ENCODE measurements at places on chromosomes 12 and 14.

DNA sequence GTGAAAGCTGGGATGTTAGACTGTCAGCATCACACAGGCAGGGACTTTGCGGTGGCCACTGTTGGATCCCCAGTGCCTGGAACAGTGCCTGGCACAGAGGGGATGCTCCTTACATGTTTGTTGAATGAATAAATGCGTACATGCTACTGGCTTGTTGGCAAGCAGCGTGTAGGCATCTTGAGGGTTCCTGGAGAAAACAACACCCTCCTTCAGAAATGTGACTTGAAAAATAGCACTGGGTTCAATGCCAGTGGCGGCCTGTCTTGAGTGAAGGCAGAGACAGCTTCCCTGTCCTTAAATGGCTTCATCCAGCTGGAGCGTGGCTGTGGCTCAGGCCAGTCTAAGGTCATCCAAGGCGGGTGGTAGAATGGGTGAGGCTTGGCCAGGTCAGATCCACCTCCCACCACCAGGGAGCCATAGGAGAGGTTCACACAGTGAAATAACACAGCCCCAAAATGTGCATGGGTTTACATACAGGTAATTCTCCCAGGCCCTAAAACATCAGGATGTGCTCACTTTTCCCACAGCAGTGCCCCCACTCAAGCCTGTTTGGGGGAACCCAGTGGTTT, 171.4 kb downstream of the PHETA1 start:
- H3K36me3 ChIP-seq: no peaks in the 10 kb centered on the region
- no peak overlapping the region for H3K27ac ChIP-seq
- H3K4me3 ChIP-seq: no peak overlapping the region

GRCh38 chr14:88181072-88181471, 142.0 kb downstream of the KCNK10 start:
- H3K36me3 ChIP-seq: no peaks in the 10 kb centered on the region
- DNase-seq: no peak
- no peak overlapping the region for H3K27ac ChIP-seq
- no peaks in the 10 kb centered on the region for H3K4me1 ChIP-seq
- no peaks in the 10 kb centered on the region for H3K27me3 ChIP-seq

DNA sequence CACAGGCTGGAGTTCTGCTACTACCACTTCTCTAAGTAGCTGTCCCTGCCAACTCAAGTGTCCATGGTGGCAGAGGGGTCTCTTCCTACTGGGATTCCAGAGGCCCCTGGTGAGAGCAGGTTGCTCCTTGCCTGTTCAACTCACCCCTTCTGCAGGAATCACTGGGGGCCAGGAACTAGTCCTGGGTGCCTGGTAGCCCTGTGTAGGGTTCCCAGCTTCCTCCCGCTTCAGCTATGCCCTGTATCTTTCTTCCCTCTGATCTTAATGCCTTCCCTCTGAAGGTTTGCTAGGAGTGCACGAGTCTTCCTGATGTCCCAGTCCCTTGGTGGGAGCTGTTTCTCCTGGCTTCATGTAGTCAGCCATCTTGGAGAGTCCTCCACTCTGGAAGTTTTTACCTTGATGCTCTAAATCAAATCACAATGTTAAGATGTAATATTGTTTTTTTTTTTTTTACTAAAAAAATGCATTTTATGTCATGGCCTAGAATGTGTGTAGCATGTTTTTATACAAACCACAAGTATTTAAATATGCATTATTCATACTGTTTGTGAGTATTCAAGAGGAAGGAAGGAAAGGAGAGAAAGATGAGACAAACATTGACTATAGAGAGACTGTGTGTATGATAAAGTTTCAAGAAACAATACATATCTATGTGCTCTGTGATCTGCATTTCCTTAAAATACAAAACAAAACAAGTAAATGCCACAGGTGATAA, 54.7 kb downstream of the FRS2 start:
- no peak for DNase-seq
- H3K27ac ChIP-seq: no peak overlapping the region
- no peaks in the 10 kb centered on the region for H3K27me3 ChIP-seq
- H3K36me3 ChIP-seq: no peaks in the 10 kb centered on the region

GRCh38 chr14:105844810-105845724, 318.7 kb downstream of the TMEM121 start:
- H3K27ac ChIP-seq: no peak overlapping the region
- no peaks in the 10 kb centered on the region for H3K36me3 ChIP-seq
- H3K4me1 ChIP-seq: no peaks in the 10 kb centered on the region
- H3K4me3 ChIP-seq: no peak overlapping the region

DNA sequence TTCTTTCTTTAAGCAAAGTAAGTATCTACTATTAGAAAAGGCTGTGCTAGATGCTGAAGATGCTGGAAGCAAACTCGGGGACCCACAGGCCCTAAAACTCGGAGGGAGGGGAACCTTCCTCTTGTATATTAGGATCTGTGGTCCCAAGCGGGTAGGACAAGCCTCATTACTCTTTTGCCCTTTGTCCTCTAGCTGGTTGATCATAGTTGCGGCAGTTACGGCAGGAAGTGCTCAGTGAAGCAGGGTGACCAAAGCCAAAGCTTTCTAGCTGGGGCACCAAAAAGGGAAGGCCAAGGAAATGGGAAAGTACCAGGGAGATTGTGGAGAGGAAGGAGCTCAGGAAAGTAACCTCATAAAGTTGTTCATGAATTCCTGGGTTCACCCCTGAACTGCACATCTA, 76.3 kb downstream of the SCFD1 start:
- peaks cover 81% of the 10 kb centered on the region for H3K36me3 ChIP-seq
- no peaks in the 10 kb centered on the region for H3K27me3 ChIP-seq
- H3K4me3 ChIP-seq: no peak overlapping the region
- no peaks in the 10 kb centered on the region for H3K4me1 ChIP-seq
- no peak overlapping the region for H3K27ac ChIP-seq
- DNase-seq: no peak

DNA sequence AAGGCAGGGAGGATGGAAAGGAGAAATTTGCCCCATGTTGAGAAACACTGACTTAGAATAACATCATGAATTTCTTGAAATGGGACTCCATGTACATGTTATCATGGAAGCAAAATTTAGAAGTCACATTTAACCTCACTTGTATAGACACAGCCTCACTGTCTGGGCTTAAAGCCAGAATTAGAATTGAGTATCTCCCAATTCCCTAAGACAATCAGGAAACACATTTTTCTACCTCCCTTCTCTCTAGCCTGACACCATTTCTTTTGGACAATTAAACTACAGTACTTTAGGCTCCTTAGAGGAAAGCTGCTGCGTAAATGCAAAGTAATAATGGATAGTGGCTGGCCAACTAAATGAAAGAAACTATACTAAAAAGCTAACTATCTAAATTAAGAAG, 795.5 kb downstream of the C12orf50 start:
- H3K36me3 ChIP-seq: no peaks in the 10 kb centered on the region
- no peak overlapping the region for H3K27ac ChIP-seq
- no peaks in the 10 kb centered on the region for H3K4me1 ChIP-seq

DNA sequence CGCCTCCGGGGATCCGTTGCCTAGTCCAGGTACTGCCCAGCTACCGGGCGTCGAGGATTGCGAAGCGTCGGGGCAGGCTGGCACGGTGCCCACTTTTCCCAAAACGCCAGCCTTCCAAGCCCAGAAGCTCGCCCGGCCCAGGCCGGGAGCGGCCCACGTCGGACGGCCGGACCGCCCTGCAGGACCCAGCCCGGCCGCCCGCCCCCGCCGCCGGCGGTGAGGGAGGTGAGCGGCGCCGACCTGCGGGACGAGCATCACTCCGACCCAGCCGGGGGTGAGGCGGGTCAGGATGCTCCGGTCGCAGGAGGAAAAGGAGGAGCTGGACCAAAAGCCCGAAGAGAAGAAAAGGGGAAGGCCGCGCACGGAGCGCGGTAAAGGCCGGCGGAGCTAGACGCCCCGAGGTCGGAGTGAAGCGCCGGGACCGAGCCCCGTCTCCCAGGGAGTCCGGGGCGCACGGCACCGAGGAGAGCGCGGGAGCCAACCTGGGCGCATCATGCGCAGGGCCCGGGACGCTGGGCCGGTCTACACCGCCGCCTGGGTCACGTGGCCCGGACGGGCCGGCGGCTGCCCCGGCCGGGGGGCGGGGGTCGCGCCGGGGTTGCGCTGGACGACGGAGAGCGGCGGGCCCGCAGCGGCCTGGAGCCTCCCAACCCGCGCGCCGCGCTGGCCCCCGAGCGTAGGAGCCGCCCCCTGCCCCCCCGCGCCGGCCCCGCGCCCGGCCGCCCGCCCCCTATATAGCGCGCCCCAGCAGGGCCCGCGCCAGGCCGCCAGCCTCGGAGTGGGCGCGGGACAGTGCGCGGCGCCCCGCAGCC, at the start of gene AQP5:
Gene AQP5, plus strand, starts transcription at position 762 of the 812 bp plus-strand sequence. CDS start 146 bp downstream, outside the sequence.
- no peak for DNase-seq
- H3K36me3 ChIP-seq: no peaks in the 10 kb centered on the region
- H3K27ac ChIP-seq: no peak within 1 kb of the TSS

GRCh38 chr12:99732131-99732530, 84.6 kb downstream of the GARIN6 start:
- H3K4me3 ChIP-seq: no peak overlapping the region
- DNase-seq: no peak
- no peaks in the 10 kb centered on the region for H3K36me3 ChIP-seq
- H3K27me3 ChIP-seq: no peaks in the 10 kb centered on the region

DNA sequence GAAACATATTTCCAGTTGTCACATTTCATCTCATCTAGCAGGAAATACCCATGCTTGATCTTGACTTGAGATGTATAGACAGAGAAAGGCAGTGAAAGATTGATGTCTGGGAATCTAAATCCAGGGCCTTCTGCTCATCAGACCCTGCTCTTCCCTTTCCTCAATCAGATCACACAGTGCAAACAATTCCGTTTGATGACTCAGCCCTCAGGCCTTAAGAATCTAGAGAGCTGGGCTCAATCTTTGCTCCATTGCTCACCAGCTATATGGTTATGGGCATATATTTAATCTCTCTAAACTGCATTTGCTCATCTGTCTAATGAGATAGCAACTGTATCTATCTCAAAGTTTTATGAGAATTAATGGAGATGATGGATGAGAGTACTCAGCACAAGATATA, 201.8 kb upstream of the CCDC196 start:
- no peaks in the 10 kb centered on the region for H3K4me1 ChIP-seq
- no peak overlapping the region for H3K4me3 ChIP-seq
- H3K36me3 ChIP-seq: no peaks in the 10 kb centered on the region
- no peaks in the 10 kb centered on the region for H3K27me3 ChIP-seq
- no peak overlapping the region for H3K27ac ChIP-seq

DNA sequence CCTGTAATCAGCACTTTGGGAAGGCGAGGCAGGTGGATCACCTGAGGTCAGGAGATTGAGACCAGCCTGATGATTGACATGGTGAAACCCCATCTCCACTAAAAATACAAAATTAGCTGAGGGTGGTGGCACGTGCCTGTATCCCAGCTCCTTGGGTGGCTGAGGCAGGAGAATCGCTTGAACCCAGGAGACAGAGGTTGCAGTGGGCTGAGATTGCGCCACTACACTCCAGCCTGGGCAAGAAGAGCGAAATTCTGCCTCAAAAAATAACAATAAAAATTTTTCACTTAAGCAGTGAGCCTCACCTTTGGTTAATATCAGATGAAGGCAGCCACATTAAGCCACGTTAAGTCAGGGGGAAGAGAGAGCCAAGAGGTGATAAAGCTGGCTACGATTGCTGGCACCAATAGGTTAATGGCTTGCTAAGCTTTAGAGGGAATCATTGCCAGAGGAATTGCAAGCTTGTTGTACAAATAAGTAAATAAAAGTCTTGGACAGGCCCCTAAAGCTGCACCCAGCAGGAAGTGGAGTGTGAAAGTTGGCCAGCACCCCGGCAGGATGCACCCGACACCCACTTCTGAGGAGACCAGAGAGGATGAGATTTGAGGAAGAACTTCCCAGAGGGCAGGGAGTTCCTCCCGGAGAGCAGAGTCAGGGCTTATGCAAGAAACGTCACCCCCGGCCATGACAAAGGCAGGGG, 41.3 kb upstream of the TESC start:
- peaks cover 20% of the 10 kb centered on the region for H3K36me3 ChIP-seq
- peak; percentile 63 for DNase-seq
- no peaks in the 10 kb centered on the region for H3K27me3 ChIP-seq

DNA sequence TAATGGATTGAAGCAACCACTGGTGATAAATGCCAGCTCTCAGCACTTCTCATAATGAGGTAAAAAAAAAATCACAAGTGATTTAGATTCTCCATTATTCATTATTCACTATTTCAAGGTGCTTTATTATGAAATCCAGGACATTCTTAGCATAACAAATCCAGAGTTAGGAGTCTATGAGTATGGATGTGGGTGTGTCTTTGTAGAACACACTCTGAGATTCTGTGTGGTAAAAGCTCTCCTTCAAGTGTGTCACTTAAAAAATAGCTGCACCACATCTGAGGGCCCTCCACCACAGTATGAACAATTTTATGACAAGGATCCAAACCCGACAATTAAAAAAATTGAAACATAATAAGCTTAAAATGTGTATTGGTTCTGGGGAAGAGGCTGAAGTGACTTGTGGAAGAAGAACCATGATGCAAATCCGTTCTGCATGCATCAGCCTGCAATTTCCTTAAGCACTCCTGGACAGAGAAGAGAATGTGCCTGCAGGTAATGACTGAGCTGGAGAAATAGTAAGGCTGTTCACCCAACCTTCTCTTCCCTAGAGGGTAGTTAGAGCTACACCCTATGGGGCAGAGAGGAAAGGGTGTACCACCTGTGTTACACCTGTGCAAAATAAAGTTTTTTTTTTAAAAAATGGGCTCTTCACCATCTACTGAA, 488.5 kb upstream of the MGAT4C start:
- no peaks in the 10 kb centered on the region for H3K27me3 ChIP-seq
- H3K36me3 ChIP-seq: no peaks in the 10 kb centered on the region
- H3K4me3 ChIP-seq: no peak overlapping the region
- no peak overlapping the region for H3K27ac ChIP-seq
- DNase-seq: no peak

- H3K4me1 ChIP-seq: peaks cover 65% of the 10 kb centered on the region
- peak overlapping the region; percentile 3 for H3K27ac ChIP-seq
- no peak for DNase-seq
- no peak overlapping the region for H3K4me3 ChIP-seq
- H3K27me3 ChIP-seq: no peaks in the 10 kb centered on the region
Measured at GRCh38 chr12:69341328-69341727, 6.9 kb upstream of the LYZ start.

GRCh38 chr12:131830914-131831571, 2.9 kb downstream of the MMP17 start:
- peak overlapping the region; percentile 46 for H3K27ac ChIP-seq
- peaks cover 38% of the 10 kb centered on the region for H3K4me1 ChIP-seq
- peak overlapping the region; percentile 57 for H3K4me3 ChIP-seq

DNA sequence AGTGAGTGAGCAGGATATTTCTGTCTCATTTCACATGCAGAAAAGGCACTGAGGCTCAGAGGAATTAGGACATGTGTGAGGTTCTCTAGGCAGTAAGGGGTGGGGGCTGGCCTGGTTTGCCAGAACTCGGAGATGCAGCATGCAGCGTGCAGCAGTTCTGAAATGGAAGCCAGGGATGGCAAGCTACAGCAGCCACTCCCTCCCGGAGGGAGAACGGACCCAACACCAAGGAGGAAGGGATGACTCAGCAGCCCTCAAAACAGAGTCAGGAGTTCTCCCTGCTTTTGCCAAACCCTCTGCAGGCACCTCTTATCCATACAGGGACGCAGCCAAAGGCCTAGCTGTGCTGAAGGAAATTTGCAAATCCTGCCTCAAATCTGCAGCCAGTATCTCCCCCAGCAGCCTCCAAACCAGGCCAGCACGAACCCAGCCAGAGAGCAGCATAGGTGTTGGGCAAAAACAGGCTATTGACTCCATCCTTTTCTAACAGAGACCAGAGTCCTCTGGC, 10.3 kb upstream of the SERPINA3 start:
- no peak for DNase-seq
- no peaks in the 10 kb centered on the region for H3K27me3 ChIP-seq
- H3K4me3 ChIP-seq: no peak overlapping the region
- no peaks in the 10 kb centered on the region for H3K36me3 ChIP-seq
- H3K27ac ChIP-seq: no peak overlapping the region

- no peaks in the 10 kb centered on the region for H3K27me3 ChIP-seq
- DNase-seq: peak; percentile 72
- peak overlapping the region; percentile 41 for H3K4me3 ChIP-seq
- peaks cover 100% of the 10 kb centered on the region for H3K4me1 ChIP-seq
- peak overlapping the region; percentile 67 for H3K27ac ChIP-seq
- peaks cover 8% of the 10 kb centered on the region for H3K36me3 ChIP-seq
Measured at GRCh38 chr12:57837864-57838562, 8.5 kb downstream of the CTDSP2 start.
